ENCODE measurements at places on chromosomes 2 and 18.

DNA sequence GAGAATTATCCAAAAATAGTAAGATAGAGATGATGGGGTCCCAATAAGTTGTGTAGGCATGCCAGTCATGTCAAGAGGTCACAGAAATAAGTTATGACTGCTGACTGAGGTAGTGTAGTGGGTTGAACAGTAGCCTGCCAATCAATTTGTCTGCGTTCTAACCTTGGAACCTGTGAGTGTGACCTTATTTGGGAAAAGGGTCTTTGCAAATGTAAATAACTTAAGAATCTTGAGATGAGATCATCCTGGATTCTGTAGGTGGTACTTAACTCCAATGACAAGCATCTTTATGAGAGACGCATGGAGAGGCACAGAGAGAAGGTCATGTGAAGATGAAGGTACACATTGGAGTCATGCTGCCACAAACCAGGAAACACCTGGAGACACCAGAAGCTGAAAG lies 31.0 kb downstream of the ACVR1 start:
- DNase-seq, result no peak

GRCh38 chr18:72207280-72207679 lies 336.9 kb downstream of the CBLN2 start:
- DNase-seq, result no peak

- DNase-seq, result no peak
Observed at GRCh38 chr2:46717344-46718121, 198.1 kb downstream of the MCFD2 start.

- DNase-seq, result peak; percentile 51
Observed at GRCh38 chr18:36297417-36298125, at the start of gene FHOD3. FHOD3 (plus strand) TSS chr18:36297713; CDS start chr18:36297836, 123 bp downstream.

GRCh38 chr2:31810200-31810917 lies 200.4 kb downstream of the MEMO1 start:
- no peak for DNase-seq

DNA sequence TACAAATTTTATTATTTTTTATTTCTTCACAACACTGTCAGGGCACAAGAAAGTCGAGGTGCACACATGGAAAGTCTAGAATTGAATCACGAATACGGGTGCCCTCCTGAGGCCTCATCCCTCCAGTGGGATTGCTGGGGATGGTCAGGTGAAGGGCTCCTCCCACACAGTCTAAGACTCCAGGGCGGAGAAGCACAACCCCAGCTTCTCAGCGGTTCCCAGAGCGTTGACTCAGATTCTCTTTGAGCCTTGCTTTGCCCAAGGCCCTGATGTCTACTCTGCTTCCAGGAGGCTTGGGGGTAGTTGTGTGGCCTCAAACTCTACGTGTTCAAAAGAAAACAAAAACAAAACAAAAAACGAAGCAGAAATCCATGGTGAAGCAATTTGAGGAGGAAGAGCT lies 108.4 kb downstream of the LYPD6B start:
- DNase-seq, result no peak

DNA sequence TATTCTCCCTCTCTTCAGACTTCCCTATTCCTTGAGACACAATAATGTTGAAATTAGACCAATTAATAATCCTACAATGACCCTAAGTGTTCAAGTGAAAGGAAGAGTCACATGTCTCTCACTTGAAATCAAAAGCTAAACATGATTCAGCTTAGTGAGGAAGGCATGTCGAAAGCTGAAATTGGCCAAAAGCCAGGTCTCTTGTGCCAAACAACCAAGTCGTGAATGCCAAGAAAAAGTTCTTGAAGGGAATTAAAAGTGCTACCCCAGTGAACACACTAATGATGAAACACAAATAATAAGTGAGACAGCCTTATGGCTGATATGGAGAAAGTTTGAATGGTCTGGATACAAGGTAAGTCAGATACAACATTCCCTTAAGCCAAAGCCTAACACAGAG lies 115.4 kb downstream of the PXDN start:
- DNase-seq, result no peak

DNA sequence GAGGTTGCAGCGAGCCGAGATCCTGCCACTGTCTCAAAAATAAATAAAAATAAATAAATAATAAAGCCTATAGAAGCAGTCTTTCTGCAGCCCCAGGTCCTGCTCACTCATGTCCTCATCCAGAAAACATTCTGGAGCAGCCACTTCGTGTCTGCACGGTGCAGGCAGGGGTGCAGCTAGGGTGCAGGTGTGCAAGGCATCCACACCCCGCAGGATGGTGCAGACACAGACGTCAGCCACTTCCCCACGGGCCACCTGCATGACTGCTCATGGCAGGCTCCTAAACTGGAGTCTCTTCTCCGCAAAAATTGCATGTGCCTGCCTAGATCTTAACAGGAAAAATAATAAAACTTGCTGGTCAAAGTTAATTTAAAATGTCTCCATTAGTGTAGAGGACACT lies 80.2 kb upstream of the SNTG2 start:
- no peak for DNase-seq

- DNase-seq, result peak; percentile 52
Observed at GRCh38 chr2:85998071-85998991, 107.4 kb downstream of the POLR1A start.

- DNase-seq, result no peak
Observed at GRCh38 chr2:120593921-120594686, 141.6 kb upstream of the GLI2 start.

- peak; percentile 16 for DNase-seq
Observed at GRCh38 chr2:16507655-16508489, 157.8 kb downstream of the CYRIA start.

GRCh38 chr2:105721991-105722511 lies 22.7 kb upstream of the NCK2 start:
- no peak for DNase-seq

DNA sequence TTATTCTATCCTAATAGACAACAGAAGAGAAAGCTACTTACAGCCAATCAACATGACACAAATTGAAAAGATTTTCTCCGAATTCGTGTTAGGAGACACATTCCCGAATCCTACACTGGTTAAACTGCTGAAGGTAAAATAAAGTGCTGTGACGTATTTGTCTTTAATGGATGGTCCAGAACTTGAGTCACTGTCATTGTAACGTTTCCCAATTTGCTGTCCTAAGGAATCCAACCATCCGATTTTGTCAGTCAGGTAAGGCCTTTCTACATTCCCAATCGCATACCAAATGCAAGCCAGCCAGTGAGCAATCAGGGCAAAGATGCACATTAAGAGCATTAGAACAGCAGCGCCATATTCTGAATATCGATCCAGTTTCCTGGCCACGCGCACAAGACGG lies 91.2 kb downstream of the GCA start:
- no peak for DNase-seq

- DNase-seq, result no peak
Observed at GRCh38 chr2:70897203-70897976, 38.3 kb upstream of the ATP6V1B1 start.

- DNase-seq, result no peak
Observed at GRCh38 chr2:206804326-206804725, 38.9 kb downstream of the FASTKD2 start.

GRCh38 chr2:68363721-68364120 lies 1.4 kb upstream of the PLEK start:
- DNase-seq, result no peak

- DNase-seq, result no peak
Observed at GRCh38 chr2:127330753-127331152, 36.8 kb upstream of the ERCC3 start.

DNA sequence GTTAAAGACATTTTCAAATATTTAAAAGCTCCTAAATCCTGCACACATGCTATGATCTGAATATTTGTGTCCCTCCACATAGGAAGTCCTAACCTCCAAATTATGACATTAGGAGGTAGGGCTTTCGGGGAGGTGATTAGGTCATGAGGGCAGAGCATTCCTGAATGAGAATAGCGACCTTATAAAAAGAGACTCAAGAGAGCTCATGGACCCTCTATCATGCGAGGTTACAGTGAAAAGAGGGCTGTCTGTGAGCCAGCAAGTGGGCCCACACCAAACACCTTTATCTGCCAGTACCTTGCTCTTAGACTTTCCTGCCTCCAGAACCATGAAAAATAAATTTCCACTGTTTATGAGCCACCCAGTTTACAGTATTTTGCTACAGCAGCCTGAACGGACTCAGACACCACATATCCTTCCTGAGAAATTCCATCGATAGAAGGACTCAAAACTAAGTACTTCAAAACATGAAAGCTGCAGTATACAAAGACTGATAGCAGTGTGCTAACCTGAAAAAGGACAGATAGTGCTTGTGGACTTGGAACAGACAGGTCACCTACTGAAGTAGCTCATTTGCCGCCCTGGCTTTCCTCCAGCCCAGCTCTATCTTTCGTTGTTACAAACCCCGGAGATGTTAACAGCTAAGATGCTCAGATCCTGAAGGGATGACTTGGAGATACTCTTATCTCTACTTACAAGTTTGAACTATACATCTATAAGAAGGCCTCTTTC lies 13.8 kb downstream of the FAM210A start:
- no peak for DNase-seq

- no peak for DNase-seq
Observed at GRCh38 chr18:41870817-41871216, 84.2 kb upstream of the PIK3C3 start.

- no peak for DNase-seq
Observed at GRCh38 chr2:12552092-12552491, 164.6 kb upstream of the TRIB2 start.

- no peak for DNase-seq
Observed at GRCh38 chr2:65343386-65343785, 89.0 kb downstream of the SPRED2 start.

DNA sequence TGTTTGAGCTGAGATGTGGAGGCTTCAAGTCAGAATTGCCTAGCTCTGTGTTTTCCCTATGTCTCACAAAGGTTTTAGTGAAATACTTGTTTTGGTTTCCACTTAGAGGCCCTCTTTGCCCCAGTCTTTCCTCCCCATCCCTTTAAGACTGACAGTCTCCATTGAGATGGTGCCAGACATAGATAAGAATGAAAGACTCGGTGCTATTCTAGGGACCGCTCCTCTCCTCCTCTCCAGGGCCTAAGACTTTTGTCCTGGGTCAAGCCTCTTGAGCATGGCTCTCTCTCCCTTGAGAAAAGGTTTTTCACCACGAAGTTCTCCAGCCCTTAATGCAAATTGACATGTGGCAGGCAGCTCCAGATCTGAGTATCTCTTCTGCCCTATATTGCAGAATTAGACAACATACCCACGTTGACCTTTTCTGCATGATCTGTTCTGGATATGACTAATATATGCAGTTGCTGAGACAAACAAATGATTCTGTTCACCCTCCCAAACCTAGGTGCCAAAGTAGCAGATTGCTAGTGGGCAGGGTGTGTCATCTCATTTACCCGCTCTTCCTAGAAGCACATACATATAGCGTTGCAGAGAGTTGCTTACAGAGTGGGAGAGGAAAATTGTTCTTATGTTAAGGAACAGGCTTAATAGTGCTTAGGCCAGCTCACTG lies 47.5 kb upstream of the ACSL3 start:
- no peak for DNase-seq

GRCh38 chr2:67727131-67727530 lies 330.0 kb downstream of the ETAA1 start:
- no peak for DNase-seq

DNA sequence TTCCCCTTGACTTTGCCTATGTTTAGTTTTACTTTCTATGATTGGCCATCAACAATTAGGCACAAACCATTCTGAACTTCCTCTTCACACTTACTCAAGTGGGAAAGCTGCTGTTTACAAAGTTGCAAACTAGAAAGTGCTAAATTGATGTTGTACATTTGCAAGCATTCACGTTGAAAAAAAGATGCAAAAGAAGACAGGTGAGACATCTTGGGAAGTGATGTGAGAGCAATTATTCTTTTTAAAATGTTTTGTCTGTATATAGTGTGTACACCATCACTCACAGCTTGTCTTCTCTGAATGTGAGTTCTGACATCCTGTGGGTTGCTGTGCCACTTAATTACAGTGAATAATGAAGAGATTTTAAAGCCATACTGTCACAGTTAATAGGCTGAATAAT lies 874.1 kb upstream of the LRATD1 start:
- DNase-seq, result no peak

GRCh38 chr2:124046332-124046731 lies 21.2 kb downstream of the CNTNAP5 start:
- no peak for DNase-seq

DNA sequence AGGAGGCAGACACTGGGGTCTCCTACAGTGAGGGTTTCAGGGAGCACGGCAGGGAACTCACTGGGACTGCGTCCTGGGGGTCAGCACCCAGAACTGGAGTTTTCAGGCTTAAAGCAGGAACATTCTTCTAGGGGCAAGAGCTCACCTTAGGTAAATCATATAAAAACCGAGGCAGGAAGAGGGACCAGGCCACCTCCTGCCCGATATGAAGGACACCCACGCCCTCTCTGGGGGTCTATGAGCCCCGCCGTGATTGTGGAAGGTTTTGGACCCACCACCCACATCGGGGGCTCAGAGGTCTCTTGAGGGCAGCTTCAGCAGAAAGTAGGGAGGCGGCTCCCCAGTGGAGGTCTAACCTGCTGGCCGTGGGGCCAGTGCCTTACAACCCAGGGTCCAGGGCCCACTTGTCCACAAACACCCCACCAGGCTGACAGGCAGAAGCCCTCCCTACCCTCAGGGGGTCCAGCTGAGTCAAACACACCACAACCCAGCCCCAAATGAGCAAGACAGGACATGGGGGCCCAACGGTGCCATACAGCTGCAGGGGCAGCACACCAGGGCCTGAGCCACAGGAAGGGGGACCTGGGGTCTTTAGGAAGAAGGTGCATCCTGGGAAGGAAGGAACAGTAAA lies 25.3 kb downstream of the CROCC2 start:
- DNase-seq, result no peak

- no peak for DNase-seq
Observed at GRCh38 chr2:62928015-62928414, 122.6 kb upstream of the OTX1 start.
